ENCODE measurements at places on chromosomes 2 and 18.
A peak's percentile ranks its signal among the peaks of the same experiment; 100 is the strongest.

DNA sequence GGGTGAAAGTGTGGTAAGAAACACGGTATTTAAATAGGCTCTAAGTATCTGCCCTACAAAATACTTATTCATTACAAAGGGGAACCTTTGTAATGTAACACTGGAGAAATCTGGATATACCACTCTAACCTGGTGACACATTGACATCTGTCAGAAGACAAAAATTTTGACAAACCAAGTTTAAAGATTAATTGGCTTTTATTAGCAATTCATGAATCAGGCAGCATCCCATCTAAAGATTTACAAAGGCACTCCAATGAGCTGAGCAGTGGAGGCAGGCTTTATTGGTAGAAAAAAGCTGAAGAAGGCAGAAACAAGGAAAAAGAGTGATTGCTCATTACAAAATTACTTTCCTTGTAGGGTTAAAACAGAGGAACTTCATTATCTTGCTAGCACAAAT is 35.0 kb downstream of the BMPR2 start:
- no peak for DNase-seq

DNA sequence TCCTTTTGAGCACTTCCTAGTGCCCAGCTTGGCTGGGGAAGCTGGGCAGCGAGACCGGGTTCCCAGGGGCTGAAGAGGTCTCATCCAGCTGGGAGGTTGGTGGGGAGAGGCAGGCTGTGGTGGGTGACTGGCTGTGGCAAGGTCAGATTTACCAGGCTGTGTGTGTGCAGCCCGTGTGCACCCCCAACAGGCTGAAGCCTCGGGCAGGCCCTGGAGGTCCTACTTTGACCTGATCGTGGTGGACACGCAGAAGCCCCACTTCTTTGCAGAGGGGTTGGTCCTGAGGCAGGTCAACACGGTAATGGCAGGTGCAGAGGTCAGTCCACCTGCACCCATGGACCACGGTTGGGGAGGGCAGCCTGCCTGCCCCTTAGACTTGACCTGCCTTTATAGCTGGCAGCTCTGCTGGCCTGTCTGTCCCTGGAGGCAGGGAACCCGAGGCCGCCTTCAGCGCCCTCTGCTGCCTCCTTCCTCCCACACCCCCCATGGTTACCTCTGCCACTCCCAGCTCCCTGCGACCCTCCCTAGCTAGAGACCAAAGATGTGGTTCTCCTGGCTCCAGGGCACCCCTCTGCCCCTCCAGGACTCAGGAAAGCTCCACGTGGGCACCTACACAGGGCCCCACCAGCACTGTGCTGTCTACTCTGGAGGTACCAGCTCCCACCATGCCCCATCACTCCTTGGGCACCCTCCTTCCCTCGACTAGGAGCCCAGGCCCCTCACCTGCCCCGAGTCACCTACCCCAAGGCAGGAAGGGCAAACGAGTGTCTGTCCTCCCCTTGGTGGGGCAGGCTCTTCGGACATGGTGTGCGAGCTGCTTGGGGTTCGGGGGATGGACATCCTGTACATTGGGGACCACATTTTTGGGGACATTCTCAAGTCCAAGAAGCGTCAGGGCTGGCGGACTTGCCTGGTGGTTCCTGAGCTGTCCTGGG is 4.0 kb downstream of the NT5DC4 start:
- DNase-seq, result peak; percentile 64

DNA sequence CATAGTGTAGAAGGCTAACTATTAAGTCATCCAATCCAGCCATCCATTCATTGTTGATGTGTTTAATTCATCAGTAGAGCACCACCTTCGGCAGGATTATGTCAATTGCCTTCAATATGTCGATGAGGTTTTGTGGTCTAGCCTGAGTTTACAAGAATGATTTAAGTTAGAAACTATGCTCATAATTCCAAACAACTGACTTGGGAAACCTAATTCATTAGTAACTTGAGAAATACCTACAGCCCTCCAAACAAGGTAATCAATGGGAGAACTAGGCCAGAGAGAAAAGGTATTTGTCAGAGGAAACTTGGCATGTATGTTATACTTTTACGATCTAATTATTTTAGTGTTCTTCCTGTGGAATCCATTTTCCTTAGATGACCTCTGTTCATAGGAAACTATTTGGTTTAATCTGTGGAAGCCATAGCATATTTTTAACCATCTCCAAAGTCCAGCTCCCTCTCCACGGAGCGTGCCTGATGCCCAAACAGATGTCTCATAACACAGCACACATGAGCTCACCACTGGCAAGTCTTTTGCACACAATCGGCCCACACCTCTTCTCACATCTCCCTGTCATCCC is 148.5 kb downstream of the GFPT1 start:
- DNase-seq, result no peak

- DNase-seq, result no peak
Observed at GRCh38 chr2:127081826-127082633, 24.9 kb downstream of the BIN1 start.

DNA sequence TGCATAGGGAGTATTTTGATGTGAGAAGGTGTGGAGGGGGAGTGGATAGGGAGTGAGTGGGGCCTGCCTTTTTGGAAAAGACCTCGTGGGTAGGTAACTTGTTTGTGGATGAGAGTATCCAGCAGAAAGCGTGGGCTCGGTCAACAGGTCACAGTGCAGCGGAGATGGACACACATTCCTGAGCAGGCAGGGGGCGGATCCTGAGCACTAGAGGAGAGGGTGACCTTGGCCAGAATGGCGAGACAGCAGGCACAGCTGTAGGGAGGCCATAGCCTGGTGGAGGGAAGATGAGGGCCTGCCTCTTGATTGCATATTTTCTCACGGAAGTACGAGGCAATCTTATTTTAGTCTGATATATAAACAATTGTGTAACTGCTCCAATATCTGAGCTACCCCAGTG is 3.6 kb upstream of the MC2R start:
- no peak for DNase-seq

DNA sequence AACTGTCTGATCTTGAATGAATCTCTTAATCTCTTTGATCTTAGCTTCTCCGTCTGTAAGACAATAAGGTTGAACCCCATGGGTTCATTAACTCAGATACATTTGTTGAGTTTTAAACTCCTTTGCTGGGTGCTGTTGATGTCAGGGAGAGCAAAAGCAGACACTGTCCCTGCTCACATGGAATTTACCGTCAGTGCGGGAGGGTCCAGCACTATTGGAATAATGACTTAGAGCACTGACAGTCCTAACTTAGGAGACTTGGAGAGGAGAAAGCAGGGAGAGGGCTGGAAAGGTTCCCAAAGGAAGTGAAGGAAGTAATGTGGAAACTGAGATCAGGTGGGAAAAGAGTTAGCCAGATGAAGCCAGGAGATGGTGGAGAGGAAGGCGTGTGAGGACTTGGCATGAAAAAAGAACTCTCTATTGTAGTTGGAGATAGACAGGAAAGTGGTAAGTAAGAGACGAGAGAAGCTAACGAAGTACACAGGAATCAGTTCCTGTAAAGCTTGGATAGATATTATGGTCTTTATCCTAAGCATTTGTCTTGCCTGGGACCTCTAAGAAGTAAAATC is 141.4 kb upstream of the SERTAD2 start:
- DNase-seq, result no peak

DNA sequence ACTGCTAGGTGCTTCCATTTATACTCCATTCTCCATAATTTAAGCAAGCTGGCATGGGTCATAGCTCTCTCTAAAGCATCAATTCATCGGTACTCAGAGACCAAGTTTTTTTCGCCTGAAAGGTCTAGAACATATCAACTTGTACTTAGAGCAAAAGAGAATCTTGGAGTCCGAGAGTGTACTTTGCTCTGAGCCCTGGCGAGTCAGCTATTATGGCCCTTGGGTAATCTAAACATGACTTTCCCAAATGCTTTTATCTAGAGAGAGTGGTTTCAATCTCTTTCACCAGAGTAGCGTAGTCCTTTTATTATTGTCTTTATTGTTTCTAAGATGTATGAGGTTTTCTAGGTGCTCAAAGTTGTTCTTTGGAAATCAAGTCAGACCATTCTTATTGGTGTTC is 34.4 kb downstream of the MAIP1 start:
- no peak for DNase-seq

GRCh38 chr2:105732101-105732500 is 12.6 kb upstream of the NCK2 start:
- no peak for DNase-seq

GRCh38 chr2:184006998-184007397 is 591.3 kb upstream of the ZNF804A start:
- DNase-seq, result no peak

GRCh38 chr2:132547090-132547687 is 122.8 kb downstream of the LYPD1 start:
- no peak for DNase-seq

DNA sequence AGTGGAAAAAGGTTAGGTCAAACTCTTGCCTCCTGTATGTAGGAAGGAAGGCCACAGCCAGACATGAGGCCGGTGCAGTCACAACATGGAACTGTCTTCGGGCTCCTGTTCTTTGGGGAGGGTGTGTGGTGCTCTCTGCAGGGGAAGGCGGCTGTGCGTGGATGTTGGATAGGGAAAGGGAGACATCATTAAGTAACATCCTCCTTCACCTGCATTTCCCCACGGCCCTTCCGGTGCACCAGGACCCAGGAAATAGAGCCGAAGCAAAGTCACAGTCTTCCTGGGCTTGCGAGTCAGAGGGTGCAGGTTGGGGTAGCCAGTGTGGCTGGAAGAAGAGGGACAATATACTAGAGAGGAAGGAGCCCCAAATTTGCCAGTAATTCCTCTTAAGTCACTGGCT is 78.9 kb upstream of the SMAD7 start:
- DNase-seq, result no peak

DNA sequence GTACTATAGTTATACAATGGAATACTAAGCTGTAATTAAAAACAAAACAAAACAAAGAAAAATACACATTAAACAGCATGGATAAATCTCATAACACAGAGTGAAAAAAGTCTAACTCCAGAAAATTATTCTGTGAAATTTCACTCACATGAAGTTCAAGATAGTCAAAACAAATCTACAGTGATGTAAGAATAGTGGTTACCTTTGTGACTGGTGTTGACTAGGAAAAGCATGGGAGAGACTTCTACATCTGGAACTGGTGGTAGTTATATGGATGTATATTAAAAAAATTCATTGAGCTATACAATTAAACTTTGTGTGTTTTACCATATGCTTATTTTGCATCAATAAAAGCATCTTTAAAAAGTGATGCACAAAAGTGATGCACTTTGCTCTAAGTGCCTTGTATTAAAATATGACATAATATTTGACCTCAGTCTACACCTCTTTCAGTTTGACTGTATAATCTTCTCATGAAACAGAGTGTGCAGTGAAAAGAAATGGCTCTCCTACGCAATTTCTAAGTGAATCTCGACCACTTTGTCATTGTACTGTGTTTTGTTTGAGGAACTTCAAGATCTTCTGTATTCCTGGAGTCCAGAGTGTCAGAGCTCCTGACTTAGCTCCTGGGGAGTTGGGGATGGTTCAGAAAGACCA is 28.0 kb downstream of the STAT4 start:
- no peak for DNase-seq

GRCh38 chr2:177078855-177079254 is 133.7 kb upstream of the HNRNPA3 start:
- DNase-seq, result no peak

GRCh38 chr2:25582077-25582830 is 91.1 kb downstream of the DTNB start:
- DNase-seq, result no peak

DNA sequence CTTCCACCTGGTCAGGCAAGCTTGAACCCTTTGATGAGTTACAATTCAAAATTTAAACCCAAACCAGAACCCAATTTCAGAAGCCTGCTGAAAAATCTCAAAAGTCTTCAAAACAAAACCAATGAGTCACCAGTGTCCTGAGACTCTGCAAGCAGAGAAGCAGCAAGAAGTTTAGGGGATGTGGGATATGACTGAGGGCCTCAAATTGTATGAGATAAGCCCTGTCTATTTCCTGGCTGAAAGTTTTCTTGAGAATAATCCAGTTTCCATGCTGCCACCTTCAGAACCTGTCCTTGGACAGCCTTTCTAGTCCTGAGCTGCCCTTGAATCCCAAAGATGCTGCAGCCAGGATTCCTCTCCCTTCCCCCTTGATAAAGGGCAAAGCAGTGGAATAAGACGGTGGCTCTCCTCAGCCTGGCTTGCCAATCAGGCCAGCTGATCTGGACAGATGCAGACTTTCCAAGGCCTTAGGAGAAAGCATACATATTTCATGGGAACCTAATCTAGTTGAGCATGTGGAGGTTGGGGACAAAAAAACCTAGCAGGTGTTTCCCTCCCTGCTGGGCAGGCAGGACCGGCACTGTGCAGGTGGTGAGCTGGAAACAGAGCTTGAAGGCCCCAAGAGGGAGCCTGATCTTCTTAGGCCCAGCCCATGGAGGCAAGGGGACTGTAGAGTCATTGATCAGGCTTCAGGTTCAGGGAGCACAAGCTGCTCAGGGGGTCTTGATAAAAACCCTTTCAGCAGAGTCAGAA is 278.0 kb upstream of the MGAT5 start:
- DNase-seq, result no peak

DNA sequence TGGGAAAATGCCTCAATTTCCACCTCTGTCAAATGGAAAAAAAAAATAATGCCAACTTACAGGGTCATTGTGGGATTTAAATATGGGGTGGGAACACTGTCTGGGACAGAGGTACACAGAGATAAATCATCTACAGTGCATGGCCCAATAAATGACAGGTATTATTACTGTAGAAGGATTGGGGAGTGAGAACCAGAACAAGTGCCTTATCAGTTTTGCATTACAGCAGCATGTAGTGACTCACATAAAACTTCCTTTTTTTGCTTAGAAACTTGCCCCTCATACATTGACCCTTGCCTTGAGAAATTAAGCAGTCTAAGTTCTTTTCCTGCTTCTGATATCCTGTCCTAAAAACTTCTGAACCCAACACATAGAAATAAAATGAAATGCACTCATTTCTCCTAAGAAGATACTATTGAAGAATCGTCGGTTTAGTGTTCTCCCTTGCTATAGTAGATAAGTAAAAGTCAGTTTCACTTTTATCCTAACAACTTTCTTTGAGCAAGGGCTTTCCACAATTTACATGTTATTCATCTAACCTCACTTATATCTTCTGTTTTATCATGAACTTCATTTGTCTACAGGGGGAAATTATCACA is 121.0 kb upstream of the HAAO start:
- DNase-seq, result no peak

DNA sequence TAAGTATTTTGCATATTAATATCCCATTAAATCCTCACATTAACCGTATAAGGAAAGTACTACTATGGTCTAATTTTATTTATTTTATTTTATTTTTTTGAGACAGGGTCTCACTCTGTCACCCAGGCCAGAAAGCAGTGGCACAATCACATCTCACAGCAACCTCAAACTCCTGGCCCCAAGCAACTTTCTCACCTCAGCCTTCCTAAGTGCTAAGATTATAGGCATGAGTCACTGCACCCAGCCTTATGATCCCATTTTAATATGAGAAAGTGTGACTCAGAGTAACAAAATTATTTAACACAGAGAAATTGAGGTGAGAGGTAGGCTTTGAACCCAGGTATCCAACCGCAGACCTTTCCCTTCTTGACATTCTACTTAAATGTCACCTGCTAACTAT is 330.0 kb upstream of the POU3F3 start:
- DNase-seq, result no peak
